CD4-positive, alpha-beta T cell treated with Interleukin-21 for 1 hour (primary cell): ENCODE measurements at places on chromosomes 13 and 19.

GRCh38 chr13:80010286-80010831 is 330.6 kb downstream of the SPRY2 start:
- no peak for DNase-seq

GRCh38 chr19:42038666-42039065 is 31.3 kb downstream of the GRIK5 start:
- DNase-seq, result no peak

DNA sequence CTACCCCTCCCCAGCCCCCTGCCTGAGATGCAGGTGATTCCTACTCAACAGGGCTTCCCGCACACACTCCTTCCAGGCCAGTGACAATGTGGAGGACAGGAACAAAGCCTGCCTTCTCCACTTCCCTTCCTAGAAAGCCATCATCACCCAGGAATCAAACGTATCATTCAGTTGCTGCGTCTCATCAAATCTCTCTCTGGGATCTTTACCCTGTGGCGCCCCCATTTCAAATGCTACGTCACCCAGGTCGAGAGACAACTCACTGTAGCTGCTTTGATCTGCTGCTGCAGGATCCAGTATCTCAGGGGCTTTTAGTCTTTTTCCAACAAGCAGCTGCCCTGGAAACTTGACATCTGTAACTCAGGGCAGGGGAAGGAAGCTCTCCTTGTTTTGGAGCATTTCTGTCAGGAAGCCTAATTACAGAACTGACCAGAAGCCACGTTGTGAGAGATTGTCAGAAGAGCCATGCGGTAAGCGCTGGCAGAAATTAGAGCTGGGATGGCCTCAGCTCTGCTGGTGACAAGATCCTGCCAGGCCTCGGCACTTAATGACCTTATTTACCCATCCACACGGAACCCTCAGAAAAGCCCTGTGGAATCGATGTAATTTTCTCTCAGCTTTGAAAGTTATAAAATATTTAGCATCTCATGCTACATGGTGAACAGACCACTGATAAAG is 140.5 kb downstream of the STK24 start:
- no peak for DNase-seq

DNA sequence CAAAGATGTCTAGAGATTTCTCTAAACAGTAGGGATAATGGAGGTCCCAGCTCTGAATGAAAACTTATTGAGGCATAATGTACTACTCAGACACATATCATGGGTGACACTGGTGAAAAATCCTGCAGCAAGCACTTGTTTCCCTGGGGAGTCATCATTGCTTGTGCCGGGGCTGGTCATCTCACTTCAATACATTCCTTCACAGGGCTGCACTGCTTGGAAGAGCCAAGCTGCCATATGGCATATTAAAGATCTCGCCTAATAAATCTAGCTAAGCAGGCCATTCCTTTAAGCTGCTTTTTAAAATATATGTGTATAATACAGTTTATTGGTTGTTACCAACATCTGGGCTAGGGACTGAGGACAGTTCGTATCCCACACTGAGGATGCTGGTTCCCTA is 332.2 kb upstream of the GPC6 start:
- no peak for DNase-seq

DNA sequence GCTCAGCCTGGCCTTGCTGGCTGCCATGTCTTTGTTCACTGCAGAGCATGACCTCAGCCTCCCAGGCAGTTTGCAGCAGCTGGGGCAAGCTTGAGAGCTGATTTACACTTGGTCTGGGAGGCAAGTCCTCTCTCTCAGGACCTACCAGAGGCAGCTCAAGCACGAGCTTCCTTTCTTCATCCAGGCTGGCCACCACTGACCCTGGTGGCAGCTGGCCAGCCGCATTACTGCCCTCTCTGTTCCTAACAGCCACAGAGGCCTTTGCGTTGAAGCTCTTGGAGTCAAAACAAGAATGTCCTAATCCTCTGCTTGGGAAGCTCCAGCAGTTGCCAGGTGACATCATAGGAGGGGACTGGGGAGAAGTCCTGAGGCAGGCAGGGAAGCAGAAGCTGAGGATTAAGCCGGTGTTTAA is 85.7 kb downstream of the NUFIP1 start:
- DNase-seq, result no peak

GRCh38 chr13:78597602-78597932 is 5.8 kb downstream of the POU4F1 start:
- no peak for DNase-seq

DNA sequence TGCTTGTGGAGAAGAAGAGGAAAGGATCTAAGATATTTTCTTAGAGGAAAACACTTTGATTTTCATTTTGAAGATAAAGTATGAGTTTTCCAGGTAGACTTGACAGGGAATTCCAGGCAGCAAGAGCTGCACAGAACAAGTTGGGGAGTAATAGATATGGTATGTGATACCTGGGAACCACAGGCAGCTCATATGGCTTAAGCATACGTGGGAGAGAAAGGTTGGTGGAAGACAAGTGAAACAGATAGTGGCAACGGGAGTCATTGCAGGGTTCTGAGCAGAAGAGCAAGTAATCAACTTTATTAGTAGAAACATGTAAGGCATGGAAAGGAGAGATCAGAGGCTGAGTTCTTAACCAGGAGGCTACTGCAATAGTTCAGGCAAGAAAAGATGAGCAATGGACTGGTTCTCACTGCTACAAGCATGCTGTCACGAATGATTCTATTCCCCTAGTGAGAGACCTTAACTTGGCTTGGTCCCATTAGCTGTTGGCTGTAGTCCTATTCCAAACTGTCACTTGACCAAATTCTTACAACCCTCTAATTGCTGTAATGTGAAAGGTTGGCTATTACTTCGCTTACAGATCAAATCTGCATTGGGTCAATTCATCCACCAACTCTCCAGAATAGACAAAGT is 217.9 kb downstream of the VWA8 start:
- DNase-seq, result no peak

DNA sequence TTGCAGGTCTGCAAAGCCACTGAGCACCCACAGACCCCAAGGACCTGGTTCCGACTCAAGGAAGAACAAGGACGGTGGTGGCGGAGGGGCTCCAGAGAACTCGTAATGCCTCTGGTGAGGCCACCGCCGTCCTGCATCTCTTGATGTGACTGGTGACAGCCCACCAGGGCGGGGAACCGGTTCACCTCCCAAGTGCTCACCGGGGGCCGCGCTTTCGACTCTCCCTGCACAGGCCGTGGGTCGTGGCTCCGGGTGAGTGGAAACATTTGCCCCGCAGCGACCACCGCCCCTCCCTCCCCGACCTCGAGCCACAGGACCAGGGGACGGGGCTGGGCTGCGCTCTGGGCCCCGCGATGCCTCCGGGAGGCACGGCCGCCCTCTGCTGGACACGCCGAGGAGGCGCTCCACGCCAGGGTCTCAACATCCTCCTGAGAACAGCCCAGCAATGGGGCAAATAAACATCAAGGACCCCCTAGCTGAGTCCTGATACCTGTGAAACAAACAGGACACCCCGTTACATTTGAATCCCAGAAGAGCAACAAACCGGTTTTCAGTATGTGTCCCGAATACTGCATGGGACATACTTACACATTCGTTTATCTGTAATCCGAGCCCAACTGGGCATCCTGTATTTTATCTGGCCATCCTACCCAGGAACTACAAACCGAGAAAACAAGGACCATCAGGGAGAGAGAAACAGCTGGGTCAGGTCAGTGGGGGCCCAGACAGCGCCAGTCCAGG is 3.9 kb upstream of the PLPP2 start:
- DNase-seq, result peak; percentile 18

DNA sequence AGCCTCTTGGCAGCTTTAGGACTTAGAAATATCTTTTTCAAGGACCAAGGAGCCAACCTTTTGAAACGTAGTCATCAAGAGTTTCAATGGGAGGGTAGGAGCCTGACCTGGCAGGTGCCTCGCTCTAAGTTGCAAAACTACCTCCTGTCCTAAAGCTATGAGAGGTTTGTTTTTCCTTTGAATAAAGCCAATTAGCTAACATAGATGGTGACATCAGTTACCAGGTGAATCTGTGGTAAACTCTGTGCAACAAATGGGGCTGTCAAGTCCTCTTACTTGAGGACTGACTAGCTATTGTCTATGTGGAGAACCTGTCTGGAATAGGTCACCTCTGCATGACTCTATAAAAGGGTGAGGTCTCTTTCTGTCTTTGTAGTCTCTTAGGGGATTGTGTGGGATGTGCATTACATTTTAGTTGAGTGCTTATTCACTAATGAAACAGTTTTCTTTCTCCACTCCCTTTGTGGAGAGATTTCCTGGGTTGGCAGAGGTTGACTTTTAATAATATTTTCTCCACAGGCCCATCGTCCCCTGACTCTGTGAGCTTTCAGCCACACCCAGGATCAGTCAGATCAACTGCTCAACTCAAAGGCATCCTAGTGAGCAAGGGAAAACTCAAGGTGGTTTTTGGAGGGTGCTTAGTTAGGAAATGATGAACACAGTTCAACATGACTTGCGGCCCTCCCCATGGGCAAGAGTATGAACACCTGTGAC is 9.9 kb downstream of the ARL11 start:
- no peak for DNase-seq

DNA sequence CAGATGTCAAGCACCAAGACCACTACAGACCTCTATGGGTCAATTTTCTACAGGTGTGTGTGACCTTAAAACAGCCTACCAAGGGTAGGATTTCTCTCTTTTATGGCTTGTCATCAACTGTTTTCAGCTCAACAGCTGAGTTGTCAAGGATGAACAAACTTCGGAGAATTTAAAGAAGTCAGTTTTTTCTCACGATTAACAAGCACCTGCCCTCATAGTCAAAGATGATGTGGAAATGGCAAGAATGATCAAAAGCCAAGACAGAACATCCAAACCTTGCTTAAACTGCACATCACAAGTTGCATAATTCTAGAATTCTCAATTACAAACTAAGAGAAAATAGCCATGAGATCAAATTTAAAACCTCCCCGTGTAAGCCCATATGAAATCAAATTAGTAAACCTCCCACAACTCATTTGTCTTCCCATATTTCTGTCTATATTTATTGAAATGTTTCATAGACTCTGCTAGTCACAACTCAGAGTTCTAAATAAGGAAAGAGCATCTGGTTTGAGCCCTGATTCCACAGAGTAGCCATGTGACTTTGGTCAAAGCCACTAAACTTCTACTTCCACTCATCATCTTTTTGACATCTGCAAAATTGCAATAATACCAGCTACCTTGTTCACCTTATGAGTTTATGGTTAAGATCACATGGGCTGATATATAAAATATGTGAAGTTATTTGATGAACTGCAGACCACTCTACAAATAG is 521.5 kb upstream of the HTR2A start:
- DNase-seq, result no peak

- DNase-seq, result no peak
Measured at GRCh38 chr13:34172048-34172447, 354.1 kb downstream of the RFC3 start.

DNA sequence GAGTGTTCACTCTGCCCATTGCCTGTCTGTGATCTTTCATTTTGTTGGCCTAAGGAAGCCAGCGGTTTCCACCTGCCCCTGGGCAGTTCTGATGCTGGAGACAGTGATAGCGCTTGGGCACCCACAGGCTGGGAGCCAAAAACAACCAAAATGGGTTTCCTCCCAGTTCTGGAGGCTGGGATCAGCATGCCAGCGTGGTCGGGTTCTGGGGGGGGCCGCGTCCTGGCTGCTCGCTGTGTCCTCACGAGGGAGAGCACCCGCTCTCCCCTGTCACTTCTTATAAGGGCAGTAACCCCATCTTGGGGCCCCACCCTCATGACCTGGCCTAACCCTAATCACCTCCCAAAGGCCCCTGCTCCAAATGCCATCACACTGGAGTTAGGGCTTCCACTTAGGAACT is 67.9 kb downstream of the RAB20 start:
- DNase-seq, result no peak

DNA sequence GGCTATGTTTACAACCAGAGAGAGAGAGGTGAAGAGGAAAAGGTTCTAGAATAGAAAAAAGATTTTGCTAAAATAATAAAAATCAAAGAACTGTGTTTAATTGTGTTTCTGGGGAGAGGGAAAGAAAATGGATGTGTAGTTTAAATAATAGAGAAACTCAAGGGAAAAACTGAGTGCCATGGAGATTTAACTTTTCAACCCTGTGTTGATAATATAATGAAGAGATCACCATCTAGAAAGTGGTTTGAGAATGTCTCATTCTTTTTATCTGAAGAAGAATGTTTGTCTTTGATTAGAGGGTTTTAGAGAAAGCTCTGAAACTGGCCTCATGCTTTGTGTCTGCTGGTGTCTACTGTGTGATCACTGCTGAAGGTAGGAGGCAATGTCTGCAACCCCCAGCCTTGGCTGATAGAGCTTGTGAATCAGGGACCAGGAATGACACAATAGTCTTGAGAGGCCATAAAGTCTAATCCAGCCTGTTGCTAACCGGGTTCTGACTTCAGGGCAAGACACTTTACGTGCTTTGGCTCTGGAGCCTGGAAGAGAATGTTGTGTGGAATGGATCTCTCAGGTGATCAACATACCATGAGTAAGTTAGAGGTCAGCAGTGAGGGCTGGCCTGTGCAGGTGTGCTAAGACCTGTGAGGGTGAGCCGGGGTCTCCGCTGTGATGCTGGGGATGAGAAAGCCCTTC is 5.4 kb downstream of the COL4A2 start:
- DNase-seq, result no peak
